Activated CD4-positive, alpha-beta T cell treated with anti-CD3 and anti-CD28 coated beads for 36 hours (primary cell): ENCODE measurements at places on chromosomes 3 and 15.
A peak's percentile ranks its signal among the peaks of the same experiment; 100 is the strongest.

- no peak for DNase-seq
Observed at GRCh38 chr3:49053543-49053942, 24.3 kb upstream of the IMPDH2 start.

GRCh38 chr3:28791713-28792255, 443.2 kb upstream of the AZI2 start:
- DNase-seq, result no peak

- DNase-seq, result no peak
Observed at GRCh38 chr3:123387532-123387931, 61.4 kb downstream of the ADCY5 start.

GRCh38 chr3:118900737-118901525, 133.7 kb downstream of the IGSF11 start:
- DNase-seq, result no peak

GRCh38 chr15:43329217-43329959, 985 bp downstream of the LCMT2 start:
- DNase-seq, result peak; percentile 9

GRCh38 chr15:49747340-49747739, 126.5 kb downstream of the DTWD1 start:
- DNase-seq, result no peak

- peak; percentile 26 for DNase-seq
Observed at GRCh38 chr3:4739289-4740236, 239.7 kb upstream of the BHLHE40 start.

GRCh38 chr15:97237160-97237559, 723.3 kb upstream of the ARRDC4 start:
- DNase-seq, result no peak

- DNase-seq, result no peak
Observed at GRCh38 chr3:126557761-126558160, 971 bp downstream of the C3orf22 start.

- peak; percentile 84 for DNase-seq
Observed at GRCh38 chr3:139111392-139112229, 66.9 kb upstream of the PRR23C start.

DNA sequence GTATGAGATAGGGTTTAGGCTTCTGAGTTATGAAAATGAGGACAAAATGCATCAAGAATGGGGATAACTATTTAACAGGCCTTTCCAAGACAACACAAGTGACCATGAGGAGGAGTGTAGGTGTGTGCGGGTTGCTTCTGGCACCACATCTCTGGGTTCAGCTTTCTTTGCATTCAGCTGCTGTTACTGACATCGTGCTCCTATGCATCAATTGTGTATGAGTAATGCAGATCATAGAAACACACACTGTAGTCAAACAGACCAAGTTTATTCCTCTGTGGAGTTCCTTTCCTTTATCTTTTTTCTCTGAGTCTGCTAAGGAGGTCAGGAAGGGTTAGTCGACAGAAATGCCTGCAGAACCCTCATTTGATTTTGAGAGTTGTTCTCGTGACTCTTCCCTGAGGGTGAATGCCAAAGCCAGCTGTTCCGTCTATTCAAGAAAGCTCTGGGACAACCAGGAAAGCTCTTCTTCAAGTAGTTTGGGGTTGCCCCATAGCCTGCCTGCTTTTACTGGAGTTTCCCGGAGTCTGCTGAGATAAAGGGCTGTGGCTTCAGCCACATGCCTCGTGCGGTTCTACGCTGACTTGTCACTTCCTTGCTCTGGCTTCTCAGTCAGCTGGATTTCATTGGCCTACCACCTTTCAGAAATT, 136.7 kb upstream of the TLE3 start:
- peak; percentile 50 for DNase-seq

- no peak for DNase-seq
Observed at GRCh38 chr15:98935736-98936135, 71.9 kb downstream of the PGPEP1L start.
